ENCODE measurements at places on chromosomes 3 and 15.

DNA sequence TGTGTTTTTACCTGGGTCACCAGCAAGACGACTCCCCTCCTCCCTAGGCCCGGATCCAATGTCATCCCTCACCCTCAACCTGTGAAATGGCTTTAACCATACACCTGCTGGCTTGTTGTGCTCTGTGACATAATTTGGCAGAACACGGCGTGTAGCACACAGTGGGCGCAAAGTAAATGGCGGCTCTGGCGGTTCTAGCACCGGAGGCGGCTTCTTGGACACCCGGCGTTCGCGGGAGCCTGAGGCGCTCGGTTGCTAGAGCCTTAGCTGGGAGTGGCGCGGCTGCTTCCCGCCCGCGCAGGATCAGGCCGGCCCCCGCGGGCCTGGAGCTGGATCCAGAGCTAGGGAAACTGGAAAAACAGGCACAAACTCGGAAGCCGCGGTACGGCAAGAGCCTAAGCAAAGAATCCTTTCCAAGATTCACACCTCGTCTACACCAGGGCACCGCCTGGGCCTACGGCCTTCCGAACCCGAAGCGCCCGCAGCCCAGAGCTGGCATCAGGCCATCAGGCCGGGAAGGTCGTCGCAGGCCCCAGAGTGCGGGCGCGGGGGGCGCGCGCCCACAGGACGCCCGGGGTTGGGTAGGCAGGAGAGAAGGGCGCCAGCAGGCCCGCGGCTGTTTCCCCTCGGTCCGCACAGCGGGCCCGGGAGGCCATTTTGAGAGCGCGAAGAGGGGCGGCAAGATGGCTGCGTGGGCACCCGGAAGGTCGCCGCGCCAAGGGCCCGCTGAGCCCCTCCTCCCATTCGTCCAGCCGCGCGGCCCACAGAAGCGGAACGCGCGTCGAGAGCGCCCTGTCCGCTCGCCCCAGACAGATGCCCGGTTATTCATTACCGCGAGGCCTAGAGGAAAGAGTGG is 43.9 kb upstream of the POLG start:
- peak; percentile 65 for DNase-seq

- no peak for DNase-seq
Observed at GRCh38 chr3:108548304-108548703, 37.9 kb upstream of the MYH15 start.

DNA sequence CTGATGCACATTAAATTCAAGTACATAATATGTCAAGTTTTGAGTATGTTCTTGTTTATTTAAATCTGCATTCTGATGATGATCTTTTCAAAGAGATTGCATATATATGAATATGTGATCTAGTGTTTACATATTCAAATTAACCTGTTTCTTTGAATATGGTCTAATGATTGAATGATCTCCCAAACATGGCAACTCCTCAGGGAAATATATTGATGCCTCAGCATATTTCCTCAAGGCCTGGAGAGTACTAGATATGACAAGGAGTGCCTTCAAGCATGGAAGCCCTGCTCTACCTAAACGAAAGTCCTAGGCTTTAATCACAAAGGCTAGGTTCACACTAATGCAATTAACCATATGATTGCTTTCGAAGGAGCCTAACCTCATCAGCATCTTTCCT is 532.8 kb downstream of the ZIC1 start:
- no peak for DNase-seq

GRCh38 chr15:39100106-39100660 is 480.7 kb upstream of the THBS1 start:
- DNase-seq = no peak

DNA sequence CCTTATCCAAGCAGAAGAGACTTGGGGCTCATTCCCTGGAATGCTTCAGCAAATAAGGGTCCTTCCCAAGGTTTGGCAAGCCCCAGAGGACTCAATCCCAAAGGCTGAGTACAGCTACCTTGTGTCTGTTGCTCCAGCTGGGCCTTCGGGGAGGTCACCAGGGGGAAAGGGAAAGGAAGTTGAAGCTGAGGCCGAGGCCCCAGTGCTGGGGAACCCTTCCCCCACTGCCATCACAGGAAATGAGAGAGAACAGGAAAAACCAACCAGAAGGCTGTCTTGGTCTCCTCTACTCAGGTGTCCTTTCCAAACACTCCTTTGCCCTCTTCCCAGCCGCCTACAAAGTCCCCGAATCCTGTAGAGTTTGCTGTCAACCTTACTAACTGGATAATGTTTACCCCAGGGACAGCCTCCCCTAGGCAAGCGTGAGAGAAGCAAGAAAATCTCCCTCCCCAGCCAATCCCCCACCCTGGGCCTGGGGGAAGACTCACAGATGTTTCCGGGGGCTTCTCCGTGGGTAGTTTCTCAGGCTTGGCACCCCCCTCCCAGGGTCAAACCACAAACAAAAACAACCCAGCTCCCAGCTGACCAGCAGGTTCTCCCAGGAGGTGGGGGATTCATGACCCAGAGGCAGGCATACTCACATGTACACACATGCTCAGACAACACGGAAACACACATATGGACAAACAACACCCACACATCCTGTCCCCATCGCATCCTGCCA is 5.5 kb downstream of the CSRNP1 start:
- no peak for DNase-seq

GRCh38 chr3:124360155-124360554 is 368.2 kb upstream of the ROPN1 start:
- no peak for DNase-seq

DNA sequence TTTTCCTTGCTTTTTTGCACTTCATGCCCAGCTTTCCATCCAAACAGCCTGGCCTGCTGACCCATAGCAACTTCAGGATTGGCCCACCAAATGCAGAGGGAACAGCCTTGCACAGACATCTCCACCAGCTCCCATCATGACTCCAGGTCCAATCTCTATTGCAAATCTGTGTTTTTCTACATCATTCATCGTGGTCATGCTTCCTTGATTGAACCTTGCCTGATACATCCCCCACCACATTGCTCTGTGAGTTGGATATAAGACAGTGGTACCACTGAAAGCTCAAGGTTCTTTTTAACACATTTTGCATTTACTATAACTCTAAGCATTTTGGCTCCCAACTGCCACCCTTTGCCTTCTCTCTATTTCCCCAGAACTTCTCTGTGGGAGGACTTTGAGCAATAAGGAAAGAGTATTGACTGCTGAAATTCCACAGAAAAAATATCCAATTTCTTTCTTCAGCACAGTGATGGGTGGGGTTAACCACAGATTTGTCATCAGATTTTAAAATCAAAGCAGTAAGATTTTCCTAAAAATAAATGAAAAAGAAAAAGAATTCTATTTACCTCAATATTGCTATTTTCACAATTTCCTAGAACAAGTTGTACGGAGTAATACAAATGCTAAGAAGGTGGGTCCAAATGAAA is 114.6 kb upstream of the GALNT15 start:
- DNase-seq = no peak

DNA sequence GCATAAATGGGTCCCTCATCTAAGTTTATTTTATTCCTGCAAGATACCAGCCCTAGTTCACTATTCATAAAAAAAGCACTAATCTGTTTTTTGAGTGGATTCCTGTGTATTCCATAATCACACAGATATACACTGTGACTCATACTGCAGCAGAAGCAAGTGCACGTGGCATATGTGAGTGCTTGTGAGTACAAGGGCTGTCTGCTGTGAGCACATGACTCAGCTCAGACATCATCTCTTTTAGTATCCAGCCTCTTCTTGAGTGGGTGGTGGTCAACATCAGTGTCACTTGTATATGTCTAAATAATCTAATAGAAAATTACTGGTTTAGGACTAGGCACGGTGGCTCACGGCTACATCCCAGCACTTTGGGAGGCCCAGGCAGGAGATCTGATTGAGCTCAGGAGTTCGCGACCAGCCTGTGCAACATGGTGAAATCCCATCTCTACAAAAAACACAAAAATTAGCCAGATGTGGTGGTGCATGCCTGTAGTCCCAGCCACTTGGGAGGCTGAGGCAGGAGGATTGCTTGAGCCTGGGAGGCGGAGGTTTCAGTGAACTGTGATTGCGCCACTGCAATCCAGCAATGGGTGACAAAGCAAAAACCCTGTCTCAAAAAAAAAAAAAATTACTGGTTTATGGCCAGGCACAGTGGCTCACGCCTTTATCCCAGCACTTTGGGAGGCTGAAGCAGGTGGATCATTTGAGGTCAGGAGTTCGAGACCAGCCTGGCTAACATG is 49.8 kb downstream of the NIPA2 start:
- no peak for DNase-seq

- DNase-seq = no peak
Observed at GRCh38 chr3:171442184-171442583, 18.0 kb downstream of the TNIK start.

- DNase-seq = no peak
Observed at GRCh38 chr3:125191730-125192129, 20.8 kb downstream of the SLC12A8 start.

GRCh38 chr3:63918321-63918720 is 6.1 kb upstream of the SCAANT1 start:
- no peak for DNase-seq

DNA sequence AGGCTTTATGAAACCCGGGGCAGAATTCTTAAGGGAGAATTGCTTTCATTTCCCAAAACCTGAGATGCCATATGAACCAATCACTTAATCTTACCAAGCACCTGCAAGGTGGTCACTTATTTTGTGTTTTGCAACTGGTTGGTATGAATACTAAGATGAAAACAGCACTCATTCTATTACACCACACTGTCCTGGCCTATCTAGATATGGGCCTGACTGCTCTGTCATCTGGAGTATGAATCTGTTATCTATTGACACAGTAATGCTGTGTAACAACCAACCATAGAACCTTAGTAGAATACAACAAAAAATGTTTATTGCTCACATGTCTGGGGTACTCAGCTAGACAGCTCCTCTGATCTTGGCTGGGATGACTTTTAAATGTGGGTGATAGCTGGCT is 74.8 kb downstream of the TMEM266 start:
- no peak for DNase-seq

- DNase-seq = no peak
Observed at GRCh38 chr3:186583831-186584230, 13.3 kb downstream of the DNAJB11 start.

- DNase-seq = no peak
Observed at GRCh38 chr3:183131735-183132134, 30.8 kb downstream of the LAMP3 start.

GRCh38 chr3:106819440-106819839 is 557.8 kb upstream of the CCDC54 start:
- DNase-seq = no peak

DNA sequence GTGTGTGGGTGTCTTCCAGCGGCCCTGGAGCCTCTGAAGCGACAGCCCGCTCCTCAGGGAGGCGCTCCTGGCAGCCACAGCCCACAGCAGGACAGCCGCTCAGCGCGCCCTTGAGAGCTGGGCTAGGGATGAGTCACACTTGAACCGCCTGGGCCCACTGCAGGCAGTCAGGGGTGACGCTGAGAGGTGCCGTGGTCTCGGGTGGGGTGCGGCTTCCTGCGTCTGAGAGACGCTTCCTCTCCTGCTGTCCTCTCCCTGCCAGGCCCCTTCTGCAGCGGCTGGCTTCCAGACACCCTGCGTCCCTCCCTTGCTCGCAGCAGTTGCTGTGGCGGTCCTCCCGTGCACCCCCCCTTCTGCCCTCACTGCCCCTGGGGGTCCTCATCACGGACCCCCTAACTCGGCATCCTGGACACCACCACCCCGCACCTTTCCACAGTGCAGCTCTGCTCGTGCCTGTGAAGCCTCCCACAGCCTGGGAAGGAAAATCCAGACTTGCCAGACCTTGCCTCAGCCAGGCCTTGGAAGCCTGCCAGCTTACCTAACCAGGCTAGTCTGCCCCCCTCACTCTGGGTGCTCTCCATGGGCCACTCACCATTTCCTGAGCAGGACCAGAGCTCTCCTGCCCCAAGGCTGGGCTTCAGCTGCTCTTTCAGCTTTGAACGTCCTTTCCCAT is 1.1 kb upstream of the SPTBN5 start:
- peak; percentile 68 for DNase-seq

- no peak for DNase-seq
Observed at GRCh38 chr3:100087198-100087597, 27.1 kb downstream of the FILIP1L start.

DNA sequence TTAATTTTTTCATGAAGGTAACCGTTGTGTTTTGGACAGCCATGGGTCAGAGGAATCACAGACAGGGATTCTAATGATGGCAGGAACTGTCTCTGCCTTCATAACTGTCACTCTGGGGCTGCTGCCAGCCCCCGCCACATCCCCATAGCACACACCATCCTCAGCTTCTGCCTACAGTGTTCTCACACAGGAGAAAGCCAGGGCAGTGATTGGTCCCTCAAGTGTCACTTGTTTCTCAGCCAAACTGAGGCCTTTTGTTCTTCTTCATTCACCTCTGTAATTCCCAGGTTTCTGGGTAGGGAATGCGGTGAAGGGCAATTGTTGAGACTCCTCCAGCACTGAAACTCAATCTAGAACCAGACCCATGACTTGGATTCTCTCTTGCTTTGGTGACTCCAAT is 65.4 kb upstream of the C3orf80 start:
- no peak for DNase-seq

DNA sequence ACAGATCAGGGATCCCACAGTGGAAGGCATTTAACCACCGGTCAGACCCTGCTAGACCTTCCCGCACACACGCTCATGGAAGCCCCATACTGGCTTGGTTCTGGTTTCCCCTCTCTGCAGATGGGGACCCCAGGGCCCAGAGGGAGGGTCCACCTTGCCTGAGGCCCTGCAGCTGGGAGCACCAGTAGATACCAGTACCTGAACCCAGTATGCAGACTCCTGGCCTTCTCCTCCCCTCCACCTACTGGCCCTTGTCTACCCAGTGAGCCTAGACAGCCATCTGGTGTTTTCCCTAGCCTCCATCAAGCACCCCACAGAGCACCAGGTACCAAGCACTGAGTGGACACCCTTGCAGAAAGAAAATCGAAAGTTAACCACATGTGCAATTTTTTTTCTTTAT is 65.1 kb downstream of the MEGF11 start:
- DNase-seq = no peak

GRCh38 chr3:127100459-127101410 is 92.2 kb upstream of the PRR23E start:
- DNase-seq = no peak

GRCh38 chr3:42749025-42749752 is 23.9 kb downstream of the CCDC13 start:
- DNase-seq = no peak

GRCh38 chr3:169085827-169086226 is 577.7 kb downstream of the MECOM start:
- DNase-seq = no peak

DNA sequence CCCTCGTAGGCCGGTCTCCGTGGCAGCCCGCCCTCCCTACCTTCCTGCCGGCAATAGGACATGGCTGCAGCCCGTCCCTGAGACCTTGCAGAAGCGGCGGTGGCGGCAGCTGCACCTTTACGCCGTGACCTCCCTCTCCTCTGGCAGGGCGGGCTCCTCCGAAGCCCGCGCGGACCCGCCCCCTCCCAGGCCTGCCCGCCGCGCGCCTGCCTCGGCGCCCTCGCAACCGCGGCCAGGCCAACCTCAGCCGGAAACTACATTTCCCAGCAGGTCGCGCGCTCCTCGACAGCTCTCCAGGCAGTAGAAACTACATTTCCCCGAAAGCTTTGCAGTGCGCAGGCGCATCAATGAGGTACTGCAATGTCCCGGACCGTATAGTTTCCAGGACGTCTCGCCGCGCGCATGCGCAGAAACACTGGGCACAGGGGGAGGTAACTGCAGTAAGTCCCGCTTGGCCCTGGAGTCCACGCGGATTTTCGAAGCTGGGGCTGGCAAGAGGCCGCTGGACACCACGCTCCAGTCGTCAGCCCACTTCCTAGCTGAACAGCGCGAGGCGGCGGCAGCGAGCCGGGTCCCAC is at the start of the genes CHCHD4 and TMEM43:
Gene CHCHD4 (minus strand): TSS at position 256 of the 578 bp plus-strand sequence. CDS start 194 bp downstream, at position 62.
Gene TMEM43 (plus strand): TSS at position 438 of the 578 bp plus-strand sequence. CDS start 142 bp downstream, outside the sequence.
- peak; percentile 99 for DNase-seq

GRCh38 chr15:74133694-74134386 is 3.5 kb downstream of the ISLR2 start:
- no peak for DNase-seq

Data from testis (tissue), 5 donors.